Activated CD4-positive, alpha-beta T cell treated with anti-CD3 and anti-CD28 coated beads, Interleukin-2, amount 10 ng/mL, durations not matched to agents 7 days and 5 days (primary cell): ENCODE measurements at places on chromosomes 1 and 21.
A peak's percentile ranks its signal among the peaks of the same experiment; 100 is the strongest.

GRCh38 chr1:223123011-223123610 is 19.9 kb downstream of the TLR5 start:
- H3K27me3 ChIP-seq: no peaks in the 10 kb centered on the region
- H3K27ac ChIP-seq: no peak overlapping the region
- DNase-seq: no peak
- no peak overlapping the region for H3K4me3 ChIP-seq
- no peaks in the 10 kb centered on the region for H3K36me3 ChIP-seq

- DNase-seq: no peak
- H3K4me1 ChIP-seq: no peaks in the 10 kb centered on the region
- H3K4me3 ChIP-seq: no peak overlapping the region
- H3K36me3 ChIP-seq: no peaks in the 10 kb centered on the region
- H3K27me3 ChIP-seq: no peaks in the 10 kb centered on the region
Measured at GRCh38 chr21:24023936-24024335, 1583.3 kb downstream of the MRPL39 start.

- H3K27ac ChIP-seq: no peak overlapping the region
- DNase-seq: no peak
- no peak overlapping the region for H3K4me3 ChIP-seq
- no peaks in the 10 kb centered on the region for H3K4me1 ChIP-seq
- H3K27me3 ChIP-seq: peaks cover 8% of the 10 kb centered on the region
Measured at GRCh38 chr1:21525340-21525717, 16.1 kb downstream of the ALPL start.

GRCh38 chr1:68180441-68181164 is 51.7 kb downstream of the WLS start:
- no peaks in the 10 kb centered on the region for H3K36me3 ChIP-seq
- no peak overlapping the region for H3K27ac ChIP-seq
- H3K4me3 ChIP-seq: no peak overlapping the region
- DNase-seq: no peak
- no peaks in the 10 kb centered on the region for H3K27me3 ChIP-seq
- peaks cover 2% of the 10 kb centered on the region for H3K4me1 ChIP-seq

GRCh38 chr1:43584204-43584603 is 53.5 kb downstream of the PTPRF start:
- H3K27ac ChIP-seq: no peak overlapping the region
- DNase-seq: no peak
- no peaks in the 10 kb centered on the region for H3K27me3 ChIP-seq
- peaks cover 9% of the 10 kb centered on the region for H3K4me1 ChIP-seq

GRCh38 chr1:62908168-62908695 is 124.3 kb downstream of the ATG4C start:
- H3K36me3 ChIP-seq: no peaks in the 10 kb centered on the region
- no peaks in the 10 kb centered on the region for H3K27me3 ChIP-seq
- no peak overlapping the region for H3K27ac ChIP-seq
- DNase-seq: no peak
- H3K4me3 ChIP-seq: no peak overlapping the region

- H3K4me1 ChIP-seq: no peaks in the 10 kb centered on the region
- no peak for DNase-seq
- H3K4me3 ChIP-seq: no peak overlapping the region
- no peak overlapping the region for H3K27ac ChIP-seq
Measured at GRCh38 chr1:115252585-115252984, 85.5 kb downstream of the NGF start.

GRCh38 chr1:151815716-151816327 is 10.6 kb upstream of the LINGO4 start:
- H3K4me1 ChIP-seq: peaks cover 58% of the 10 kb centered on the region
- no peaks in the 10 kb centered on the region for H3K36me3 ChIP-seq
- DNase-seq: peak; percentile 62
- no peaks in the 10 kb centered on the region for H3K27me3 ChIP-seq

- no peak for DNase-seq
- H3K36me3 ChIP-seq: peaks cover 4% of the 10 kb centered on the region
- H3K4me3 ChIP-seq: no peak overlapping the region
- H3K27me3 ChIP-seq: no peaks in the 10 kb centered on the region
- H3K27ac ChIP-seq: no peak overlapping the region
Measured at GRCh38 chr1:234916840-234917239, 211.8 kb downstream of the TOMM20 start.

- H3K4me1 ChIP-seq: no peaks in the 10 kb centered on the region
- H3K36me3 ChIP-seq: no peaks in the 10 kb centered on the region
- no peak for DNase-seq
- H3K4me3 ChIP-seq: no peak overlapping the region
Measured at GRCh38 chr1:32508761-32509160, 30.5 kb upstream of the ZBTB8A start.
